Stimulated activated CD4-positive, alpha-beta T cell treated with anti-CD3 and anti-CD28 coated beads, Interleukin-15, amount 100 ng/mL, for 1 hour (primary cell): ENCODE measurements at places on chromosomes 12 and 14.
A peak's percentile ranks its signal among the peaks of the same experiment; 100 is the strongest.

DNA sequence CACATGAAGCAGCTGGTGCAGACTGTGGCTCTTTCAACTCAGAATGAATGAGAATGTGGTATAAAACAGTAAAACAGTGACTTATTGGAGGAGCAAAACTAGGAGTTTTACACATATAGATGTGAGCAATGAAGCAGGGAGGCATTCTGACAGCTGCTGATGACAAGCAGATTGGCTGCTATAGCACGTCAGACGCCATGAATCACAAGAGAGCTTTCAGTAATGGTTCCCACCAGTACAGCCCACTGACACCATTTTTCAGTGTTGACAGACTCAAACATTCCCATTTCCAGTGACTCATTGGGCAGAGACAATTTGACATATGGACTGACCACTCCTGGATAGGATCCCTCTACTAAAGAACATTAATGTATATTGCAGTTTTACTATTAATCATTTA is 24.6 kb upstream of the FSCB start:
- no peak for DNase-seq

DNA sequence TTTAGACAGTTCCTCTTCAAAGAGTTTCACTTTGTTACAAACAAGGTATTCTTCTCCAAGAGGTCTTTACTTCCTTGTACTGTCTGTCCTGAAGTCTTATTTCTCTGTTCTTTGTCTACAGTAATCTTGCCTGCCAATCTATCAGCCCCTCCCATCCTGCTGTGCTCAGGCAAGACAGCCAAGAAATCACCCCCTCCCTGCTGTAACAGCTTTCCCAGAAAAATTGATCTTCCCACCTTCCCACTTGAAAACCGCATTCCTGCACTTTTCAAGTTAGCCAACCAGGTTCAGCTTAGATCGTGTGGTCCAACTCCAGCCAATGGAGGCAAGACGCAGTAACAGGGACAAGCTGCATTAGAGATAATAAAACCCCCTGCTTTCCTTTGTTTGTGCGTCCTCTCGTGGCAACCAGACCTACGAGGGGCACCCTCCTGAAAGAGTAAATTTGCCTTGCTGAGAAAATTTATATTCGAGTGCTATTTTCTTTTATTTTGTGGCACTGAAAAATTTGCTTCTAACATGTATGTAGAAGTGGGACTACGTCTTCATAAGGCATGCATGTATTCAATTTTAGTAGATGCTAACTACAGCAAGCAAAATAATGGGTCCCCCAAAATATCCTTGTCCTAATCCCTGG is 46.5 kb upstream of the ESR2 start:
- DNase-seq: no peak

- DNase-seq: no peak
Measured at GRCh38 chr12:130764073-130764472, 48.0 kb upstream of the RIMBP2 start.

- DNase-seq: no peak
Measured at GRCh38 chr14:23942587-23942986, 11.0 kb upstream of the DHRS4 start.

DNA sequence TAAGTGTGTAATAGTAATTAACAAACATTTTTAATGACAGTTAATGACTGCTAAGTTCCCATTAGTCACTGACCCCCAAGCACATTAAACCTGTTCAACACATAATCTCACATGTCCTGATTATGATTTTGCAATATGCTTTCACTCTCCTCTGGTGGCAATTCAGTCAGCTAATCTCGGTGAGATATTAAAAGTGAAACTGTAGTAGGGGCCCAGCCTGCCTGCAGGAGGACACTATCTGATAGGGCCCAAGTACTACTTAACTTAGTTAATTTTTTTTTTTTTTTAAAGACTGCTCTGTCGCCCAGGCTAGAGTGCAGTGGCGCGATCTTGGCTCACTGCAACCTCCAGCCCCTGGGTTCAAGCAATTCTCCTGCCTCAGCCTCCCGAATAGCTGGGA is 48.8 kb downstream of the CIT start:
- DNase-seq: no peak

DNA sequence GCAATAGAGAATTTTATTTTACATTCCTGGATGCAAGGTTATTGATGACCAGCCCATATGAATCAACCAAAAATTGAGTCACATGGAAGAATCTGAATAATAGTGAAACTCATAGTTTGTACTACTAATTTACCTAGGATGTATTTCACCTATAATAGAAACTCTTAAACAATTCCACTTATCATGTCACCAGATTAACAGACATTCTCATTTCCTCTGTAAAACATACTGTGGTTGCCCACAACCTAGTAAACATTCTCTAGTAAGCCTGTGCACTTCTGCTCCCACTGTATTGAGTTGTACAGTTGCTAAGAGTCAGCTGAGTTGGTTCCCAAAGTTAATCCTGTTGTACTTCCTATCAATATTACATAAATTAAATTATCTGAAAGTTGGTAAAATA is 196.6 kb upstream of the TMTC1 start:
- DNase-seq: no peak

GRCh38 chr12:132761032-132761920 is at the start of gene ANKLE2:
Gene ANKLE2, minus strand, starts transcription at chr12:132761832. Its CDS starts 34 bp downstream, at chr12:132761798.
- peak; percentile 40 for DNase-seq
